Caki2 (cell line): ENCODE measurements at places on chromosomes 5 and 9. TPM values are rescaled to one million over a fixed set of nuclear protein-coding genes. Genes with fewer than 3 reads are reported as not detected.

DNA sequence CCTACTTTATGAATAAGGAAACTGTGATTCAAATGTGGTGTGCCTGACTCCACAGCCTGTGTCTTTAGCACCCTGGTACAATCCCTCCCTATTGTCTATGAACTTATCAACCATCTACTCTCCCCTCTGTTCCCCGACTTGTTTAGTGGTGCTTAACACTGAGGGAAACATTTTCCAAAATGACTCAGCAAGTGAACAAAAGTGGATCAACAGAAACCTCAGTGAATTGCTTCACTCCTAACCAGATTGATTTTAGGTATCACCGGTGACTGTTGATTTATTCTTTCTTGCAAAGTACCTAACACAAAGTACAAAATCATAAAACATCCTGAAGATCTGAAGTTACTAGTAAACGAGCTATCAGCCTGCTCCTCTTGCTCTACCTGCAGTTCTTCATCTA is 42.1 kb upstream of the RAPGEF6 start:
- no peak for DNase-seq

DNA sequence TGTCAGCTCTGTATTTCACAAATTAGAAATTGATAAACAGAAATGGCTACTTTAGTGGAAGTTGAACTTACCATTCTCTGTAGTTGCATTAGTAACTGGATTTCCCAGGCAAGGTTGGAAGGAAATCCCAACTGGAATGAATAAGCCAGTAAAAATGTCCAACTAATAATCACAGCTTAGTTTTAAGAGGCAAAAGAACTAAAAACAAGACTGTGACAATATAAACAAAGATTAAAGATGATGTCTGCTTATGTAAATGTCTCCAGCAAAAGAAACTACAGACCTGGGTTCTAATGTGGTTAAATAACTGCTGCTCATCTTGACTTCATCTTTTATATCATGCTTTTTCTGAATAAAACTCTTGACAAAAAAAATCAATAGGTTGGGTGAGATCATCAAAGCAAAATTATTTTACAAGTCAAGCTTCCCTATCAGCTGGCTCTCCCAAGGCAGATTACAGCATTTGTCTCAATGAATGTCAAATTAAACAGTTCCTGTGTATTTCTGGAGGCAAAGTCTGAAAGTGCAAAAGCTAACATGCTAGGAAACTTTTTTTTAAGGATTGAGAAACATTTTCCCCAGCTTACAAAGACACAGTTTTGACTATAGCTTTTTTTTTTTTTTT is 62.3 kb upstream of the HMHB1 start:
- DNase-seq = no peak

The PDE6A gene
- total RNA-seq = 0.07 and 0.14 TPM in 2 replicates

- no peak for DNase-seq
Measured at GRCh38 chr5:179294131-179294780, 51.0 kb downstream of the ADAMTS2 start.

GRCh38 chr5:99054972-99055371 is 126.2 kb upstream of the CHD1 start:
- no peak for DNase-seq

GRCh38 chr5:68883436-68883835 is 210.4 kb upstream of the SLC30A5 start:
- DNase-seq = no peak

GRCh38 chr5:123199527-123199926 is 110.5 kb downstream of the PRDM6 start:
- DNase-seq = no peak

- DNase-seq = no peak
Measured at GRCh38 chr9:98555651-98556465, 152.9 kb downstream of the GABBR2 start.

The ACSL6 gene
- total RNA-seq = not detected in 2 replicates

The KLHL9 gene
- total RNA-seq = 2.5 and 4.3 TPM in 2 replicates

DNA sequence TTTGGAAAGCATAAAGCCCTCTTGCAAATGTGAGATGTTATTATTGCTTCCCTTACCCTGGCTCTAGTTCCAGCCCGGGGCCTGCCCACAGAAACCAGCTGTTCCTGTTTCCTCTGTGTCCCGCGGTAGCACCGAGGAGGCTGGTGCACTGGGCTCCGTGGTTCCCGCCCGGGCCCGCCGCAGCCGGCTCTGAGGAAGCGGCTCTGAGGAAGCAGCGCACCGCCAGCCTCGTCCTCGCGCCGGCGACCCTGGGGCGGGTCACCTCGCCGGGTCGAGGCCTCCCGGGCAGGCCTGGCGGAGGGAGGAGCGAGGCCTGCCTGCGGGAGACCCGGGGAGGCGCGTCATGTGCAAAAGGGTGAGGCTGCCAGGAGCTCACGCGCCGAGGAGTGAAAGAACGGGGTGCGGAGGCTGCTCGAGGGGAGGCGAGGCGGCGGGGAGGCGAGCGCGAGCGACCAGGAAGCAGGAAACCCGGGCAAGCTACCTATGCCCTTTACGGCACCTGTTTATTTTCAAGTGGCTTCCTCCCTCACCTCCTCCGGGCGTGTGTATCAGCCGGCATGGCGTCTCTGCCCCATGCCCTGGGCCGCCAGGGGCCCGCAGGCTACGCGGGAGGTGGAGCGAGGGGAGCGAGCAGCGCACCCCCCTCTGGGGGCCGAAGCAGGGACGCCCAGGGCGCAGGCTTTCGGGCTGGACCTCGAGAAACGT is 61.3 kb upstream of the MEGF10 start:
- DNase-seq = no peak

DNA sequence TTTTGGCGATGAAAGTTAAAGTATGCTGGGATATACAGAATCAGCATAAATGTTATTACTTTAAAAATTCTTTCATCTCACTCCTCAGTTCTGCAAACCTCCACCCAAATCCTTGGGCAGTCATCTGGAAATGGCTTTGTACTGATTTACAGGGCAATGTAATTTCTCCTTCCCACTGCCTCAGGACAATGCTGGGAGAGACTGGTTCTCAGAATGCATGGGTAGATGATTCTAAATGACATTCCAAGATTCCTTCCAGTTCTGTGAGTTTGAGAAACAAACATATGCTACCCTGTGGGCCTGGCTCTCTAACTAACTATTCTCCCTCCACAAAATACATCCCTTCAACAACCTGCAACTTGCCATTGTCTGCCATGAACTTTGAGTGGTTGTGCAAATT is 7.5 kb upstream of the PSAT1 start:
- DNase-seq = peak; percentile 46

GRCh38 chr5:27318701-27319100 is 280.3 kb upstream of the CDH9 start:
- no peak for DNase-seq

- no peak for DNase-seq
Measured at GRCh38 chr5:167348980-167349379, 942.5 kb upstream of the WWC1 start.

The SMIM15 gene
- 66.9 and 159 TPM in 2 replicates for total RNA-seq

DNA sequence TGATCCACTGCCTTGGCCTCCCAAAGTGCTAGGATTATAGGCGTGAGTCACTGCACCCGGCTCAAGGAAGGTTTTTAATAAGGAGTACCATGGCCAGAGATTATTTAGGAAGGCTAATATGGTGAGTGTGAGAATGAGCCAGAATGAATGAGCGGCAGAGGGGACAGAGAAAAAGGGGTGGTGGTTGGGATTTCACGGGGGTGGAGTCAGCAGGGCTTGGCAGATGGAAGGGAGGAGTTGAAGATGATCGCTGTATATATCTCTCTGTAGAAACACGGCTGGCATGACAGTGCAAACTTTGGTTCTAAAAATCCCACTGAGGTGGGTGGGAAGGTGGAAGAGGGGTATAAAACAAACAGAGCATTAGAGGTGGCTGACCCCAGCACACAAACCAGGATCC is 176.7 kb upstream of the TBC1D2 start:
- DNase-seq = no peak

DNA sequence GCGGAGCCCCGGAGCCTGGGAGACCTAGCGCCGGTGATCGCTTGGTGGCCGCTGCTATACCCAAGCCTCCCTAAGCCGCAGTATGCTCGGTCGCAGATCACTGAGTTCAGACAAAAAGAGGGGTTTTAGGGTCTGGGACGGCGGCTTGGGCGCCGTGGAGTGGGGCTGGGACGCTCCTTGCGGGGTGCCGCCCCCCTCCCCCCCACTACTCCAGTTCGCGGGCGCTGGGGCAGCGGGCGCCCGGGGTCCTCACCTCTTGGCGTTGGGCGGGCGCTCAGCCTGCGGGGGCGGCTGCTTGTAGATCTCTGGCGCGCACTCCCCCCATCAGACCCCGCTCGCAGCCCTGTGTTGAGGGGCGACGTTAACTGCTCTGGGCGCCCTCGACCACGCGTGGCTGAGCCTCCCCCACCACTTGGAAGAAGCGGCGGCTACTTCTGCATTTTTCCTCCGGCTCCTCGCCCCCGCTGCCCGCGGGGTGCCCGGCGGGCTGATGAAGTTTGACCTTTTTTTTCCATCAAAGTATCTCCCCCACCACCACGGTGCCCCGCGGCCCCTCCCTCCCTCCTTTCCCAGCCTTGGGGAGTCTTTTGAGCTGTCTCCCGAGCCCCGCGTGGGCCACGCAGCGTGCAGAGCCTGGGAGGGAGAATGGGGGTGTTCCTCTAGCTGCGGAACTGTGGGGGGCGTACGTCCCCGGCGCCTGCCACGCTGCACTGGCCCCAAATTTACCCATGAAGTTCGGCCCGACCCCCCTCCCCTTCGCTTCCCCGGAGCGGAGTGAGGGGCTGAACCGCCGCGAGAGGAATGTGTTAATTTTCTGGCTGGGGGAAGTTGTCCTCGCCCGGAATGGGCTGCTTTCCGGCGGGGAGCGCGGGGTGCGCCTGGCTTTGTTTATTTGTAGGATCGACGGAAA is 1.2 kb downstream of the CXXC5 start:
- peak; percentile 44 for DNase-seq

- no peak for DNase-seq
Measured at GRCh38 chr9:103757062-103757461, 337.0 kb upstream of the SMC2 start.

The TLE4 gene
- total RNA-seq = 16.0 and 25.5 TPM in 2 replicates

- DNase-seq = no peak
Measured at GRCh38 chr5:59291941-59292340, 601.6 kb downstream of the PDE4D start.

The SPATA31D4 gene
- total RNA-seq = not detected in 2 replicates

The MYOT gene
- total RNA-seq = not detected in 2 replicates

GRCh38 chr9:129838707-129839259 is 3.5 kb downstream of the USP20 start:
- DNase-seq = peak; percentile 55

The RPS14 gene
- total RNA-seq = 3,085 and 3,454 TPM in 2 replicates

- peak; percentile 32 for DNase-seq
Measured at GRCh38 chr9:111232997-111233790, 96.8 kb downstream of the OR2K2 start.

The PNPLA7 gene
- 0.09 and 0.98 TPM in 2 replicates for total RNA-seq

The FTMT gene
- total RNA-seq = not detected in 2 replicates

GRCh38 chr9:4622016-4622415 is 40.1 kb upstream of the PLPP6 start:
- DNase-seq = no peak

DNA sequence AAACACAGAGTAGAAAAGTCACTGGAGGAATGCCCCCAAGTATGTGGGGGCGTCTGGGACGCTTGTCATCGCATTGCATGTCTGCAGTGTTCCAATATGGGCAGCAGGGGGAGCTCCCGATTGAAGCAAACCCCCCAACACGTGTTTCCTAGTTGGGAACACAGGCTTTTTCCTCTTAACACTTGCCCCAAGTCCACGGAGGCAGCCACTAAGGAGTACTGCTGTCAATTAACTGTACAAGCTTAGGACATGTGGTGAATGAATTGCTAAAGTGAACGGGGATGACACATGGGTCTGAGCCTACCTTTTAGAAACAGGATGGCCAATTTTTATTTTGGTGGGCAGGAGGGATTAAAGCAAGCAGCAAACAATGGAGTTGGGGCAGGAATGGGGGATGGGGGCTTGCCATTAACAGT is 2.2 kb downstream of the GABRB2 start:
- DNase-seq = peak; percentile 33

DNA sequence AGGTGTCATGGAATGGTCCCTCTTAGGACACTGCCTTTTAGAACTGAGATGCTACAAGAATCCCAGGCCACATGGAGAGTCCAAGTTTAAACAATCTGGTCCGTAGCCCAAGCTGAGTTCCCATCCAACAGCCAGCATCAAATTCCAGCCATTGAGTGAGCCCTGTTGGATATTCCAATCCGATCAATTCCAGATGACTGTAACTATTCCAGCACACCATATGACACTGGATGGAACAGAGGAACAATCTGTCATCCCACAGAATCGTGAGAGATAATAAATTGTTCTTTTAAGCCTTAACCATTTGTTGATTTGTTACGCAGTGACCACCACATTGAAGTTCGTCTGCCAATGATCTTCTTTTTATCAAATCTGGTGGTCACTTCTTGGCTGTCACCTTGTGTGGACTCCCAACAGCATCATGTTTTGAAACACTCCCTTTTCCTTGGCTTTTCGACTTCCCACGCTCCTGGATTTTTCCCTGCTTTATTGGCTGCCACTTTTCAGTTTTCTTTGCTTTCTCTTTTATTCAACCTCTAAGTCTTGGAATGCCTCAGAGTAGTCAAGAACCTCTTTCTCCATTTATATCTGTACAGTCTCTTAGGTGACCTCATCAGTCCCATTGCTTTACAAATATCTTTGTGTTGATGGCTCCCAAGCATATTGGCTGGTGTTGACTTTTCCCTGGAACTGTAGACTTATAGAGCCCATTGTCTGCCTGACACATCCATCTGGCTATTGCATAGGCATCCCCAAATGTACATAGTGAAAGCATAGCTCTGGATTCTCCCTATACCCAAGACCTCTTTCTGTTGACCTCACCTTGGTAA is 46.1 kb downstream of the TNFSF15 start:
- DNase-seq = no peak

- DNase-seq = no peak
Measured at GRCh38 chr9:35254237-35254636, 92.4 kb downstream of the UNC13B start.

GRCh38 chr5:66410122-66410521 is 186.1 kb upstream of the MAST4 start:
- DNase-seq = no peak

DNA sequence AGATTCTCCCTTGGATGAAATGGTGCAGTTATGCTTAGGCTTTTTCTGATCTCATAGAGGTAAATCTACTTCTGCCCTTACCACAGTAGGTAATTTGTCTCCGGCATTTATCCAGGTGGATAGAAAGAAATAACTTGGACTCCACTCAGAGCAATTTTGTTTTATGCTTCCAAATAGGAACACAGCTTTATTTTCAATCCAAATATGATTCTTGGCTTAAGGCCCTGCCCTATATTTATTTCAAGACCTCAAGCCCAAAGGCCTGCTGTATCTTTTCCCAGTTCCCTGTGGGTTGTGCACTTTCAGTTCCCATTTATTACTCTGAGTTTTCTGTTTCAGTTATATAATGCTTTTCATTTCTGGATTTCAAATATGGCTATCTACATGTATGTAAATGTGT is 274.2 kb upstream of the SMC2 start:
- no peak for DNase-seq

- no peak for DNase-seq
Measured at GRCh38 chr9:83266331-83266665, 203.4 kb upstream of the RASEF start.

- DNase-seq = peak; percentile 10
Measured at GRCh38 chr9:118940473-118940872, 428.8 kb downstream of the BRINP1 start.

GRCh38 chr5:36277521-36278176 is 24.1 kb downstream of the RANBP3L start:
- no peak for DNase-seq

The TXNDC8 gene
- not detected in 2 replicates for total RNA-seq

- no peak for DNase-seq
Measured at GRCh38 chr5:67996596-67996995, 219.0 kb upstream of the PIK3R1 start.

- no peak for DNase-seq
Measured at GRCh38 chr9:108517651-108518365, 338.0 kb downstream of the ACTL7B start.
